Spinal cord (tissue), 10 donors: ENCODE measurements at places on chromosomes 5 and 9.

GRCh38 chr9:121837113-121837961 lies 185.9 kb downstream of the DAB2IP start:
- peak; percentile 78 for DNase-seq

- DNase-seq, result no peak
Measured at GRCh38 chr9:131690941-131691573, 48.8 kb downstream of the RAPGEF1 start.

DNA sequence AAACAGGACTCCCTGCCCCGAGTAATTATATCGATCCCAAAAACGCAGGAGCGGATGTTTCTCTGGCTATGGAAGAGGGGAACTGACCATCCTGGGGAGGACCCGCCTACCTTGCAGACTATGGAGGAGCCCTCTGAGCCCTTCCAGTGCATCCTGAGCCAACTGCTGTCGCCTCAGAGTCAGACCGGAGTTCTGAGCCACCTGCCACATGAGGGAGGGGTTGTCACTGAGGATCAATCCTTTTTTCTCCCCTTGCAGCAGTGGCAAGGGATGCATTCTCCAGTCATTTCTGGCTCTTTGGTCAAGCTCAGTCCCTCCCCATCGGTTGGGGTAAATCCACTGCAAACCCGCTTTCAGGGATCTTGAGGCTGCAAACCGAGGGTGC lies 709 bp downstream of the FANCG start:
- no peak for DNase-seq

DNA sequence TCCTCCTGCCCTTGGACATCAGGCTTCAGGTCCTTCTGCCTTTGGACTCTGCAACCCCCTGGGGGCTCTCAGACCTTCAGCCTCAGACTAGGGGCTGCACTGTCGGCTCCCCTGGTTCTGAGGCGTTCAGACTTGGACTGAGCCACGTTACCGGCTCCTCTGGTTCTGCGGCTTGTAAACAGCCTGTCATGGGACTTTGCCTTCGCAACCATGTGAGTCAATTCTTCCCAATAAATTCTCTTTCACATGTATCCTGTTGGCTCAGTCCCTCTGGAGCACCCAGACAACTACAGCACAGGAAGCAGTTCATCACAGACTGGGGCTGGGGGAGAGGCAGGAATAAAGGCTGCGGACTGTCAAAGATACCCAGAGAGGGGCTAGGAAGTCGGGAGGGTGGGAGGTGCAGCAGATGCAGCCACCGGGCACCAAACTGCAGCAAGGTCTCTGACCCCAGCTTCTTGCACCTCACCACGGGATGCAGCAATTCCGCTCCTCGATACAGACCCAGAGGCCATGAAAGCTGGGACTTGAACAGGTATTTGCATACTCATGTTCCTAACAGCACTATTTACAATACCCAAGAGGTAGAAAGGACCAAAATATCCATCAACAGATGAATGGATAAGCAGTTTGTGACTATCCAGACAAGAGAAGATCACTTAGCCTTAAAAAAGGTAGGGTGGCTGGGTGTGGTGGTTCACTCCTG lies 100.8 kb downstream of the COL23A1 start:
- no peak for DNase-seq

- DNase-seq, result peak; percentile 12
Measured at GRCh38 chr5:145887976-145888574, 15.3 kb upstream of the GRXCR2 start.

DNA sequence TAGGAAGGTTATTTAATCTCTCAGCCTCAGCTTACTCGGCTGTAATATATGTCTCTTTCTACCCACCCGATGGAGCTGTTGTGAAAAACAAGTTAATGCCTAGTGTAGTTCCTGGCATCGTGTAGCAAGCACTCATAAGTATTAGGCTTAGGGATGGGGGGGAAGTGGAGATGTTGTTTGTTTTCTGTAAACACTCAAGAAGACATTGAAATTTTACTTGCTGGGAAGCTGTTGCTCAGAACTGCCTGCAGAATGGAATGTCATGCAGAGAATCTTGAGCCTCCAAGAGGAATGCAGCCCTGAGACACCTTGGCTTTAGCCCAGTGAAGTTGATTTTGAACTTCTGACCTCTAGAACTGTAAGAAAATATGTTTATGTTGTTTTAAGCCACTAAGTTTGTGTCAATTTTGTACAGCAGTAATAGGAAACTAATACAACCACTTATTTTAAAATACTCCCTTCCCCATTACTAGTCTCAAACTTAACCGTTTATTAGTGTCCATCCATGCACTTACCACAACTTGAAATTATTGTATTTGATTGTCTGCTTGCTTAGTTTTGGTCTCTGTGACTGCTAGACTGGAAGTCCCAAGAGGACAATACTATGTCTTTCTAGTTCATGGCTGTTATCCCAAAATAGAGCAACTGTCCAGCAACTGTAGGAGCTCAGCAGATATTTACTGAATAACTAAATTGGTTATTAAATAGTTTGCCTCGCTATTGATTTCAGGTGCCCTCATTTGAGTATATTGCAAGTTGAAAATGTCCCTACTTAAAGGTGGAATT lies 53.8 kb downstream of the MFAP3 start:
- DNase-seq, result no peak

- DNase-seq, result no peak
Measured at GRCh38 chr5:38138574-38138973, 119.8 kb upstream of the EGFLAM start.

GRCh38 chr5:152353001-152353400 lies 52.1 kb downstream of the NMUR2 start:
- no peak for DNase-seq

DNA sequence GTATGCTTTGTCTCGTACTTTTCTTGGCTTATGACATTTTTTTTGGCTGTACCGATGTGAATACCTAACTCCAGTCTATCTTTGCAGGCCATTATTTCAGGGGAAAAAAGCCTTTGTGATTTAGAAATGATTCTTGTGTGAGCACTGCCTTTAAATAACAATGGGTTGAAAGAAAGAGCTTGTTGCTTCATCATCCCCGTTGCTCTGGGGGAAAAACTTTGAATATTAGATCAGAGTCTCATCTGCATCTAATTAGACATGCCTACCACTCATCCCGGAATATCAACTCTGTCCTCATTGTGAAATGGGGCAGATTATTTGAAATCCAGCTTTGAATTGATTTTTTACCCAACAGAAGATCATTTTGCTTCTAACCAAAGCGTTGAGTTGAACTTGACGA lies 13.5 kb downstream of the CXCL14 start:
- no peak for DNase-seq

- no peak for DNase-seq
Measured at GRCh38 chr5:143031781-143032580, 261.8 kb downstream of the ARHGAP26 start.

GRCh38 chr9:127445851-127446712 lies 5.1 kb downstream of the RPL12 start:
- DNase-seq, result no peak

DNA sequence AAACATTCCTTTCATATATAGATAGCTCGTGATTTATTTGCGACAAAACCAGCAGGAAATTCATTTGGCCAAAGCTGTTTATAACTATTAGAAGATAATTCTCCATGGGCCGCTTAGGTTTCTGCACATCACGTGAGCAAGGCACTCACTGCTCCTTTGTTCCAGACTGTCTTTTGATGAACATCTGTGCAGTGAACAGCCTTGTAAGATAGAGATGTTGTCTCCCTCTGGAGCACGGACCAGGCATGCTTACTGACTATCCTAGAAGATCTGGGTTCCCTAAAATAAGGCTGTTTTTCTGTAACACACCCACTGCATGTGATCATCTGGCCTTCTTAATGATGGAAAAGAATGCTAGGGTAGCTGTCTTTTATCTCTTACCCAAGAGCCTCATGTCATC lies 30.9 kb downstream of the YIPF5 start:
- DNase-seq, result no peak

DNA sequence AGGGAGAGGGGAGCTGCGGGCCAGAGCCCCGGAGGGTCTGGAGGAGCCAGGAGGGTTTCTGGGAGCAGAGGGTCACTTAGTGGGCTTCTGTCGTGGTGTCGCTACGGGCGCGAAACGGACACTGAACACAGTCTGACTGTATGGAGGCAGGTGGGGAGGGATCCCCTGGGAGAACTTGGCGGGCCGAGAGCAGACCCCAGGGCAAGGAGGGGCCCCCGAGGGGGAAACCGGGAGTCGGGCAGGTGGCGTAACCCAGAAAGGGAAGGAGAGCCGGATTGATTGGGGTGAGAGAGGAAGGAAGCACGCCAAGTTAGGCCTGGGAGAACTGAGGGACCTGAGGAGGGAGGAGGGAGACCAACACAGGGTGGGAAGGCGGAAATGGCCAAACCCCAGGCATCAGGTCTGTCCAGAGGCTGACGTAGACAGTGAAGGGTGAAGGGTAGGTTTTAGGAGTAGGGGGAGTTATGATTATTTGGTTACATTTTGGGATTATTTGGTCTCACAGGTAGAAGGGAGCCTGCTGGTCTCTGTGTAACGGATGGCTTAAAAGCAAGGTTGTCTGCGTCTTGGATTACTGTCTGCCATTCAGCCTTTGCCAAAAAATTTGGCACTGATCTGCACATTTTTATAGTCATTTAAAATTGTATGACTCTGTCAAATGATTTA lies 3.3 kb upstream of the MSMP start:
- no peak for DNase-seq

DNA sequence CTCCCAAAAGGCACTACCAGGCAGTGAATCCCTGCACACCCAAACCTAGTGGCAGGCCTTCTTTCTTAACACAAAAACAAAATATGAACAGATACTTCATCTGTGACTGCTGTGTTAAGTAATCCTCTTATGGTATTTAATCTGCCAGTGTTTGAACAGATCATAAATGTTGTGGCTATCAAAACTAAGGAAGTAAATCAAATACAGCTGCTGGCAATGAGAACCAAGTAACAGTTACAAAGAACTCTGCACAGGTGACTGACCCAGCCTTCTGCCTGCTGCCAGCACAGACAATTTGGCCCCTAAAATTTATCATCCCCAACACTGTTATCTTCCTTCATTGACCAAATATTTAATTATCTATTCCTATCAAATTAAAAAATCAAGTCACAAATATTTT lies 78.0 kb downstream of the GNAQ start:
- no peak for DNase-seq

GRCh38 chr5:59759600-59760351 lies 133.8 kb downstream of the PDE4D start:
- DNase-seq, result no peak

- DNase-seq, result no peak
Measured at GRCh38 chr9:87263291-87263690, 234.4 kb upstream of the DAPK1 start.

- no peak for DNase-seq
Measured at GRCh38 chr9:137156567-137157375, 13.1 kb downstream of the LRRC26 start.
